Hematopoietic multipotent progenitor cell (in vitro differentiated cells): ENCODE measurements at places on chromosomes 6 and 20. TPM values are rescaled to one million over a fixed set of nuclear protein-coding genes. Genes with fewer than 3 reads are reported as not detected.

GRCh38 chr6:169324656-169325459 is 71.2 kb upstream of the THBS2 start:
- DNase-seq: no peak

DNA sequence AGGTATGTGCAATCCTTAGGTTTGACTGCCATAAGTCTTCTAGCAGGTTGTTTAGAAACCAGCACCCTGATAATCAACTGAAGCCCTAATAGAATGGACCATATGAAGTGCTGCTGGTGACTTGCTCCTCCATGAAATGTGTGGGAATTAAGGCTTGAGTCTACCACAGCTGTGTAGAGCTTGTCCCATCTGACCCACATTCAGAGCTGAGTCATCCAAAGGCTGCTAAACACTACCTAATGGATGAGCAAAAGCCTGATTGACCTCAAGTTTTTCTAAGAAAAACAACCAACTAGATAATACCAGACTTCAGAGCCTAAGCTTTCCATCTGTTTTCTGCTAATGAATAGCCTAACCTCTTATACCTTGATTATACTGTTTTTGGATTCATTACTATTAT is 120.3 kb upstream of the MOCS1 start:
- no peak for DNase-seq

The NHLRC1 gene
- total RNA-seq: 8.1 TPM

The ID4 gene
- total RNA-seq: 0.27 TPM

DNA sequence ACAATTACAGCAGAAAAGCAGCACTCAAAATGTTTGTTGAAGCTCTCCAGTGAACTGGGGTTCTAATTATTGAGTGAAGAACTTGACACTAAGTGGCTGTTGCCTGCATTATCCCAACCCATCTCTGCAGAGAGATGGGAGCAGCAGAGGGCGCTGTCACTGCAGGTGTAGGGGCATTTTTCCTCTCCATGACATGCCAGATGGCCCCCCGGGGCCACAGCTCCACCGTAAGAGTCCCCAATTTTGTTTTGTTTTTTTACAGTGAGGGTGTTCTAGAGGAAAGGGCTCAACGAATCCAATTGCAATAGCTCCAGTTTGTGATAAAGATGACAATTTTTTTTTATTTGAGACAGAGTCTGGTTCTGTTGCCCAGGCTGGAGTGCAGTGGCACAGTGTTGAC is 1.9 kb upstream of the FUCA2 start:
- DNase-seq: no peak

DNA sequence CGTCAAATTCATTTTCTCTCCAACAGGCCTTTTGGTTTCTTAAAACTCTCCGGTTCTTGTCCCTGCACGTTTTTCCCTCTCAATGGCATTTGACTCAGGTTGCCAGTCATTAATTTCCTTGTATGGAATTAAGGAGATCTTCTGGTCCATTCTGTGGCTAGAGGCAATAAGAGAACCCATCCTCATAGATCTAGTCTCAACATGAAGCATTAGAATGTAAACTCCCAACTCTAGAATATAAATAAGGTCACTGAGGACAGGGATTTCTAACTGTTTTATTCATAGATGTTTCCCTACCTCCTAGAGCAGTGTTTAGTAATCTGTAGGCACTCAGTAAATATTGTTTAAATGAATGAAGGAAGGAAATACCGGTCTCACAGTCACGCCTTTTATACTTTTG is 185.2 kb upstream of the FLRT3 start:
- DNase-seq: no peak

The NFS1 gene
- 25.0 TPM for total RNA-seq

The SLC22A7 gene
- total RNA-seq: not detected

- no peak for DNase-seq
Measured at GRCh38 chr6:18501663-18502013, 114.5 kb downstream of the RNF144B start.

The SLC17A4 gene
- total RNA-seq: under 0.01 TPM

DNA sequence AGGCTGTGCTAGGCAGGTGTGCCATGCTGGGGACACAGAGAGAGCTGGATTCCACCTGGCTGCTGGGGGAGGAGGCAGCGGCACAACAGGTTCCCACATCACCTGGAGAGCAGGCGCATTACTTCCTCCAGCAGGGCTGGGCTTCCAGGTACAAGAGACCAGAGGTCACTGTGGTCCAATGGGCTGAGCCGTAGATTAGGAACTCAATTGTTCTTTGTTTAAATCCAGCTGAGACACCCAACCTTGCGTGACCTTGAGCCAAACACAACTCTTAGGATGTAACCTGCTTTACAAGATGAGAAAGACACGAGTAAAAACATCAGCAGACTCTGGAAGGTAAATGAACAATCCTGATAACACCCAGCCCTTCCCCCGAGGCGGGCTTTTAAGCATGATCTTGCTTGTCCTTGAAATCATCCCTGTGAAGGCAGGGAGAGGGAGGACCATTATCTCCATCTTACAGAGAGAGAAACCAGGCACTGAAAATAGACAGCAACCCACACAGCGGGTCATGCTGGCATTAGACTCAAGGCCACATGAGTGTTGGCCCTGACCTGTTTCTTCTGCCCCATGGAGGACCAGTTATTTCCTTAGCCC is 216.5 kb upstream of the RREB1 start:
- DNase-seq: no peak

DNA sequence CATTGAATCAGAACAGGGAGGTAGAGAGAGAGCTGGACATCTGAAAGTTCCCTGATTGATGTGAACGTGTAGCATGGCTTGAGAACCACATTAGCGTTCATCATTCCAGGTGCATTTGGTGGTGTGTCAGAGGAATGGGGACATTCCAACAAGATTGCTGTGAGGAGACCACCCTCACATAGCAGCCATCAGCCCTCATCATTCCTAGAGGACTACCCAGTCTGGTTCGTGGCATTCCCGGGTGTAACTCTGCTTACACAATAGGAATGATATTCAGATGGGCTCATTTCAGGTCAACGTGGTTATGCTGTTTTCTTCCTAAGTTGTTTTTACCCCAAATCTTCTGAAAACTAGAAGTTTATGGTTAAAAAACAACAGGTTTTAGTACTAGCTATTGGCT is 62.2 kb upstream of the KLHL31 start:
- no peak for DNase-seq

DNA sequence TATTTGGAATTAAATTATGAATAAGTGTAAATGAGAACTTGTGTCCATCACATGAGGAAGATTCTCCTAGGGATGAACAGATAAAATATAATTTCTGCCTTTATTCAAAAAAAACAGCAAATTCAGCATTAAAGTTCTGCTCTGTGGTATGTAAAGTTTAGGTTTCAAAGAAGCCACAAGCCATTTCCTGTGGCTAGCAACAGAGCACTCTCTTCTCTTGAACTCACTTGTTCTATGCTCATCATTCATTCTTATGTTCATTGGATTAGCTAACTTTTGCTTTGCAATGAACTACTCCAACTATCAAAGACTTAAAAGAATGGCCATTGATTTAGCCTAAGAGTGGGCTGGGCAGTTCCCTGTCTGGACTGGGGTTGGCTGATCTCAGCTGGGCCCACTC is 20.8 kb upstream of the SNRPB2 start:
- no peak for DNase-seq

GRCh38 chr6:102619585-102619984 is 1226.1 kb downstream of the GRIK2 start:
- no peak for DNase-seq

The MYCT1 gene
- 33.9 TPM for total RNA-seq

DNA sequence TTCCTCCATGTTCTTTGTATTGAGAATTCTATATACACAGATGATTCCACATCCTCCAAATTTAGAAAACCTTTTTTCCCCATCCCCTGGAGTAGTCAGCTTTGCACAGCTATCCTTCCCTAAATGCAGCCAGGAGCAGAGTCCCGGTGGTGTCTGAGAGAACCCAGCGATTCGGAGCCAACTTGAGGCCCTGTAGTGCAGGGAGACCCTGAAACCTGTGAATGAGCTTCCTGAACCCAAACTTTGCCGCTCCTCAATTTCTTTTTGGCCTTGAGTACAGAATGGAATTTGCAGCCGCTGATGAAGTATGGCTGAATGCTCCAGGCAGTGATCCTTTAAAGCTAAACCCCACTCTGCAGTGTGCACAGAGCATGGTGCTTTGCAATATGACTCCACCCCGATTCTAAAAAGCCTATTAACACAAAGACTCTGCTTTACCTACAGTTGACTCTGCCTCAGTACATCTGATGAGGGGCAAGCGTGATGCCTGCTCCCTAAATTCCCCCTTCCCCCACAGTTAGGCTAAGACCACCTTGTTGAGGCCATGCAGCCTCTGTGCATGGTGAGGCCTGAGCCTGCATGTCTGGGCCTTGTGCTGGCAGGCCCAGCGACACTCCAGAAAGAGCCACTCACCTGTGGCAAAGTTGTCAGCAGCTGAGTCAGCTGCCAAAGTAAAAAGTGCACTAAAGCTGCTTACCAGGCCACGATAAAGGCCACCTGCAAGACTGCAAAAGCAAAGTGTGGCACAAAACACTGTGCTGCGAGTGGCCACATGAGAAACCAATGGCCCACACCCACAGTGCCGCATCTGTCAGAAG is 82.1 kb downstream of the PLEKHG1 start:
- DNase-seq: no peak

The EYS gene
- under 0.01 TPM for total RNA-seq

The ARMC2 gene
- 2.4 TPM for total RNA-seq

The SLC17A3 gene
- total RNA-seq: not detected

The F13A1 gene
- total RNA-seq: 5.9 TPM
